ENCODE measurements at places on chromosomes 4 and X.

GRCh38 chrX:50971395-50971794, 60.9 kb downstream of the BMP15 start:
- DNase-seq, result no peak

- DNase-seq, result no peak
Measured at GRCh38 chrX:23883737-23884354, 23.9 kb downstream of the APOO start.

- no peak for DNase-seq
Measured at GRCh38 chr4:118398226-118399090, 45.7 kb upstream of the PRSS12 start.

GRCh38 chr4:141240671-141241070, 20.0 kb downstream of the ZNF330 start:
- no peak for DNase-seq

DNA sequence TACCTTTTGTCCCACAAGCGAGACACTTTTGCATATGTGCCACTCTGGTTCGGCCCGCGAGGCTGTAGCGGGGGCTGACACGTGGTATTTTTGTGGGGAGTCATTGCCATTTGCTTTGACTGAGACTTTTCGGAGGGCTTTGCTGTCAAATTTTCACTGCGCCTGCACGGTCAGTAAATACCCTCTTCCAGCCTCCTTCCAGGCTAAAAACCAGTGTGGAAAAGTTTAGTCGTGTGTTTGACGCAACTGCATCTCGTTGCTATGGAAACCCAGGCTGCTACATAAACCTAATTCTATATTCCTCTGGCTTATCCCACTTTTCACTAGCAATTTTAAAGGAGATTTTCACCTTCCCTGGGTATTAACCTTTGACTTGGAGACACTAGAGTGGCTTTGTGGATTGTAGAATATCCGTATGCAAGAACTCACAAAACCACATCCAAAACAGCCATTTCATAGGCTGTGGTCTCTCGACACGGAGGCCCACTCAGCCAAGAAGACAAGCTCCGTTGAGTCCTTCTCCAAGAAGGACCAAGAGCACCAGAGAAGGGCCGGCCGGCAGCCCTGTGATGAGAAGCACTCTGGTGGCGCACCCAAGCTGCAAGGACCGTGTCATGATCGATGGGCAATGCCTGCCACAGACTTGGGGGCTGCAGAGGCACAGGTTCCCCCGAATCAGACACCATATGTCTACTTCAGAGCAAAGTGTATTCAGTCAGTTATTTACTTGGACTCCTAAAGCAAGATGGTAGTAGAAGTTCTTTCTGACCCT, 38.4 kb upstream of the ENPP6 start:
- DNase-seq, result no peak

- DNase-seq, result no peak
Measured at GRCh38 chr4:45741897-45742296, 382.0 kb downstream of the GABRG1 start.

DNA sequence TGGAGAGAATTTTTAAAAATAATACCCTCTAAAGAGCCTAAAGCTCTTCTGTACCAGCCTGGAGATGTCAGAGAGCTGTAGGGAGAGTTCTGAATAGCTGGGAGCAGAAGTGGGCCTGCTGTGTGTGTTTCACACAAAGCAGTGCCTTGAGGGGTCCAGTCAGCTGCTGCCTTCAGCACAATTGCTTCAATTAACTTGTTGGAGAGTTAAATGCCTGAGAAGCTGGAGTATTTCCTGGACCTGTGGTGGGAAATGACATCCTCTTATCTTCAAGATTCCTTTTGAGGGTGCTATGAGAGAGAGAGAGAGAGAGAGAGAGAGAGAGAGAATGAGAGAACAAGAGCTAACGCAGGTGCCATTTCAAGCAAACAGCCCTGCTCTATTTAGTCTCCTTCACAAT, 96.2 kb upstream of the IL1RAPL2 start:
- DNase-seq, result no peak

Measured in vagina (tissue), 2 donors.